T-helper 9 cell (primary cell): ENCODE measurements at places on chromosomes 2 and 18.

- DNase-seq = no peak
Measured at GRCh38 chr2:221716426-221717303, 144.6 kb upstream of the EPHA4 start.

GRCh38 chr2:120737340-120738101 lies 1.9 kb downstream of the GLI2 start:
- no peak for DNase-seq

GRCh38 chr2:222180619-222181018 lies 118.2 kb downstream of the PAX3 start:
- DNase-seq = no peak

DNA sequence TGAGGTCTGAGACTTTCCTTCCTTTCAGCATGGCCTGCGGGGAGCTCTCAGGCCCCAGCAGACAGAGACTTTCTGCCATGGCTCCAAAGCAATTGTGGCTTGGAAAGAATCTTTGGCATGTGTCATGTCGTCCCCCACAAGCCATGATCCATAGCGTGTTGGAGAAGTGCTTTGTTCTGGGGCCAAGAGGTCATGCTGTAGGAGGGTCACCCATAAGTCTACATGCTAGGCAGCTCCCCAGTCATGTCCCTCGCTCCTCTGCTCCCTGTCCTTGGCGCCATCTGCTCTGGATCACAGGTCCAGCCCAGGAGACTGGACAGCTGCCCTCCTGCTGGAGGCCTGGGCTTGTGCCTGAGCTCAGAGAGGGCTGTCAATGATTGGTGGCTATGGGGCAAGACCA lies 78.8 kb upstream of the LCLAT1 start:
- DNase-seq = no peak

GRCh38 chr2:126863336-126864015 lies 35.2 kb upstream of the TEX51 start:
- DNase-seq = no peak

DNA sequence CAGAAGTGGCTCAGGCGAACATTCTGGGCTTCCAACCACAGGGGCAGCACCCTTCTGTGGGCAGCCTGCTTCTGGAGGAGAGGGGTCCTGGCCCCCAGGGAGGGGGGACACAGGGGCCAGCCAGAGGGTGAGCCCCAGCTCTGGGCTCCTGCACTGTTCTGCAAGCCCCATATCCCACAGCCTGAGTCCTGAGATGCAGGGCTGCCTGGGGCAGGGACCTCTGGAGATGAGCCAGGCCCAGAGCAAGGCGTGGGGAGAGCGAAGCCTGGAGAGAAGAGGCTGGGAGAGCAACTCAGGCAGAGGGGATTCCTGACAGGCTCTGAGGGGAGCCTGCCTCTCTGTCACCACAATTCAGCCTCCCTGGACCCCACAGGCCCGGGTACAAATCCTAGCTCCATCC lies 13.5 kb upstream of the PRSS56 start:
- no peak for DNase-seq

- no peak for DNase-seq
Measured at GRCh38 chr2:10414591-10414990, 33.5 kb downstream of the ODC1 start.

- DNase-seq = peak; percentile 29
Measured at GRCh38 chr2:101012706-101013181, 10.7 kb downstream of the RPL31 start.

DNA sequence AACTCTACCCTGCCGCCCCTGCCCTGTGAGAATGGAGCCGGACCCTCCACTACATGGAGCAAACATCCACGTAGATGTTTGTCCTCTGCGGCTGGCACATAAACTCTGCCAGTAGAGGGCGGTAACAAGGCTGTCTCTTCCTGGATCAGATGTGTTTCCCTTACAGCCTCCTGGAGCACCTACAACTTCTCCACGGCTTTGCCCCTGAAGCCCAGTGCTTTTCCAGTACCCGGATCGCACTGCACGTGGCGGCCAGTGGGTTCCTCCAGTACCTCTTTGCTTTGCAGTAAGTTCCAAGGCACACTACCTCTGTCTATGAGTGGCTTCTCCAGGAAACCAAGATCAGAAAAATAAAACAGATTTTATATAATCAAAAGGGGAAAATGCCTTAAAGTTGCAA lies 651.3 kb downstream of the DCDC2C start:
- no peak for DNase-seq

- no peak for DNase-seq
Measured at GRCh38 chr2:42117923-42118753, 51.0 kb upstream of the EML4 start.

- no peak for DNase-seq
Measured at GRCh38 chr2:222703886-222704285, 32.4 kb downstream of the MOGAT1 start.

- no peak for DNase-seq
Measured at GRCh38 chr18:60311676-60312360, 60.8 kb downstream of the MC4R start.

DNA sequence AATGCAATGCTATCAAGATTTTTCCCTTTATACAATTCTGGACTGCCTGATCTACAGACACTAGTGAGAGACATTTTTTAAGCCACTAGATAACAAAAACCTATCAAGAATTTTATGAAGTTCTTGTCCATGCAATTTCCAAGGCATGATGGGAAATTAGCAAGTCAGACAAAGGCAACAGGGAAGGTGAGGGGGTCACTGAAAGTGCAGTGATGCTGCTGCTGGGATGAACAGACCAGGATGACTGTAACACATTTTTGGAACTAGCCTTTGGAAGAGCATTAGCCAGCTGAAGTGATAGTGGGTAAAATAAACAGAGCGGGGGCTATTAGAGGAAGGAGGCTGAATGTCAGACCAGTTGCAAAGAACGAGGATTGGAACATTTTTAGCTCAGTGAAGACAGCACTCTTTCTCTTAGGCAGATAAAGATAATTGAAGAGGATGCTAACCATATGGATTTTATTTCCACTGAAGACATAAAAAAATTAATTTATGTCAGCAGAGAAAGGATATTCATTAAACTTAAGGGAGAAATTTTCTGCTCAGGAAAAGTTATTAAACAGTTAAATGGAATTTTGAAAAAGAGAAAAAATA lies 17.9 kb downstream of the NRXN1 start:
- DNase-seq = no peak

DNA sequence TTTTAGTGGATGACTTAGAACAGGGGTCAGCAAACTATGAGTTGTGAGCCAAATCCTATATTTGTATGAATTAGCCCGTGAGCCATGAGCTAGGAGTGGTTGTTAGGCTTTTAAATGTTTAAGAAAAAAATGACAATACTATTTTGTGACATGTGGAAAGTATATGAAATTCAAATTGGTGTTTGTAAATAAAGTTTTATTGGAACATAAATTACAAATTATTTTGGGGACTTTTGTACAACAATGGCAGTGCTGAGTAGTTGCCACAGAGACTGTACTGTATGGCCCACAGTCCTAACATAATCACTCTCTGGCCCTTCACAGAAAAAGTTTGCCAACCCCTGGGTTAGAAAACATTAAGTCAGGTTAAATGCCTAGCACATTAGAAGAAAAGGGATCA lies 26.1 kb downstream of the ADNP2 start:
- no peak for DNase-seq

DNA sequence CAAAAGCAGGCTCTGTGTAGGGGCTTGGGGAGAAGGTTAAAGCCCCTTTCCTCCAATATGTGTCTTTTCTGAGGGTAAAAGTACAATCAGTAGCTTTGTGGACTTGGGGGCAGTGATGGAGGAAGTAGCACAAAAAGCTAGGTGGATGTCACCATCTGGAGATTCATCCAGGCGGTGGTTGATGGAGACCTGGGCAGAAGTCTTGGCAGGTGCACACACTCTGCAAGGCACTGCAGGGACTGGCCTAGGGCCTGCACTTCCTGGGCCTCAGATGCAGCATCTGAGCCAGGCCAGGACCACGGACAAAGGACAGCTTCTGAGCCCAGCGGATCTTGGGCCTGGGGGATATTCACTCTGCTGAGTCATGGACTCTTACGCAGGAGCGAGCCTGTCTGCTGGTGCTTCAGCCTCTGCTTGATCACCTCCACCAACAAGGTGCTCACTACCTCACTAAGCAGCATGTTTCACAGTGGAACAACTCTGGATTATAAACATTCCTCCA lies 391.1 kb downstream of the TNS1 start:
- DNase-seq = no peak

DNA sequence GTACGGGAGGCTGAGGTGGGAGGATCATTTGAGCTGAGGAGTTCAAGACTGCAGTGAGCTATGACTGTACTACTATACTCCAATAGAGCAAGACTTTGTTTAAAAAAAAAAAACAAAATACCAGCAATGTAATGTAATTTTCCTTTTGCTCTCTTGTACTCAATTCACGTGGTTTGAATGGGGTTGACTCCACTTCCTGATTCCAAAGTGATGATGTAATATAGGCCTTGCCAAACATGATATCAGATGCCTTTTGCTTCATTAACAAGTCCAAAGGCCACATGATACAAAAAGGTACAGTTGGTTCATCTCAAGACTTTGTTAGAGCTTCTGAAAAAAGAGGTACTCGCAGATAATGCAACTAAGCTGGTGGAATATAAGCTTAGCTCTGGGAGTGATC lies 321.8 kb downstream of the ZEB2 start:
- DNase-seq = no peak

DNA sequence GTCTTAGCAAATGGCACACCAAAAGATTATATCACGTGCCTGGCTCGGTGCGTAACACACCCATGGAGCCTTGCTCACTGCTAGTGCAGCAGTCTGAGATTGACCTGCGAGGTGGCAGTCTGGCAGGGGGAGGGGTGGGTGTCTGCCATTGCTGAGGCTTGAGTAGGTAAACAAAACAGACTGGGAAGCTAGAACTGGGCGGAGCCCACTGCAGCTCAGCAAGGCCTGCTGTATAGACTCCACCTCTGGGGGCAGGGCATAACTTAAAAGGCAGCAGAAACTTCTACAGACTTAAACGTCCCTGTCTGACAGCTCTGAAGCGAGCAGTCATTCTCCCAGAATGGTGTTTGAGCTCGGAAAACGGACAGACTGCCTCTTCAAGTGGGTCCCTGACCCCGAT lies 55.9 kb upstream of the FSHR start:
- no peak for DNase-seq

DNA sequence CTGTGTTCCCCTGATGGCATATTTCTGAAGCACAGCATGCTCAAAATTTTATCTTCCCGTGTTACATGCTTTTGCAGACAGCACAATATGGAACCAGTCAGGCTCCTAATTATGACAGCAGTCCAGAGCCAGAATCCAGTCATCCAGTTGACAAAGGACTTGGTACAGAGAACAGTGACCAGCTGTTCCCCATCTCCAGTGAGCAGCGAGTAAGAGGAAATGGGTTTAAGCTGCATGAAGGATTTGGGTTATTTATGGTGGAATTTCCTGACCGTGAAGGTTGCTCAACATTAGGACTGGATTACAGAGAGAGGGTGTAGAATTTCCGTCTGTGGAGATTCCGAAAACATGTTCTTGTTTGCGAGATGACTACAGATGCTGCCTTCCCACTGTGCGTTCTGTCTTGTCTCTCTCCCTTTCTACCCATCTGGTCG lies 24.4 kb downstream of the SGPP2 start:
- no peak for DNase-seq

GRCh38 chr18:45755934-45756333 lies 32.0 kb downstream of the SLC14A1 start:
- no peak for DNase-seq

DNA sequence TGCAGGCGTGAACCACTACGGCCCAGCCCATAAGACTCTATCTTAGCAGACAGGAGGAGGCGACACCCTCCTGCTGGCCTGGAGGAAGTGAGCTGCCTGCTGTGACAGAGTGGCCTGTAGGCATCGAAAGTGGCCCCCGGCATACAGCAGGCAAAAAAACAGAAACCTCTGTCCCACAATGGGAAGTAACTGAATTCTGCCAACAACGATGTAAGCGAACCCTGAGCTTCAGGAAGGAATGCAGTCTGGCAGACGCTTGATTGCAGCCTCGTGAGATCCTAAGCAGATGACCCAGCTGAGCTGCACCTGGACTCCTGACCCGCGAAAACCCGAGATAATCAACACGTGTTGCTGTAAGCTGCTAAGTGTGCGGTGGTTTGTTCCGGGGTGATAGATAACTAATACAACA lies 13.6 kb downstream of the MRO start:
- no peak for DNase-seq

DNA sequence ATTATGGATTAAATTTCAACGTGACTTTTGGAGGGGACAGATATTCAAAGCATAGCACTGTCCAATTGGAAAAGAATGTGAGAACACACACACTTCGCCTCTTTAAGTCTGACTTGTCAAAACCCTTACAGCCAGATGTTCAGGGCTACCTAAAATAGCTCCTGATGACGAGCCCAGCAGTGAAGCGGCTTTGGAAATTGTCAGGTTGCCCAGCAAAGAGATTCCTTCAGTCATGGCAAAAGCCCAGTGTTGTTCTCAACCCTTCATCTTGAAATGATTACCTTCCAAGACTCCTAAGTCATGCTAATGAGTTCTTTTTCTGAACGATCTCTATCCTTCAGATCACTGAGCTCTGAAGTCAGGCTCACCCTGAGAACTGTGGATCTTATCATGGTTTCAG lies 436.6 kb downstream of the LRATD1 start:
- no peak for DNase-seq

DNA sequence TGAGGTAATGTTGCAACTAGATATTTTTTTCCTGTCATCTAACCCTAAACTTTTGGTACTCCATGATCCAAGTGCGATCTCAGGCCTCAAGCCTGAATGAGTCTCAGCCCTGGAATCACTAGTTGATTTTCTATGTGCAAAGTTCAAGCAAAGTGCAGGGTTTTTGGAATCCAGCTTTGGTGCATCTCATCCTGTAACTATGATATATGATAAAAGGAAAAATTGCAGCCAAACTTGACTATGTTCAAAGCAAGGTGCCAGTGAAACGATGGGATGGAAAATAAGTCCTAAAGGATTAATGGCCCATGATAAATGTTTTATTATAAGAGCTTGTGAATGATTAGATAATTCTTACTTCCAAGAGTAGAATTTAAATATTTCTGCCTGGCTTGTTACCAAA lies 78.9 kb upstream of the NT5C1B start:
- no peak for DNase-seq

DNA sequence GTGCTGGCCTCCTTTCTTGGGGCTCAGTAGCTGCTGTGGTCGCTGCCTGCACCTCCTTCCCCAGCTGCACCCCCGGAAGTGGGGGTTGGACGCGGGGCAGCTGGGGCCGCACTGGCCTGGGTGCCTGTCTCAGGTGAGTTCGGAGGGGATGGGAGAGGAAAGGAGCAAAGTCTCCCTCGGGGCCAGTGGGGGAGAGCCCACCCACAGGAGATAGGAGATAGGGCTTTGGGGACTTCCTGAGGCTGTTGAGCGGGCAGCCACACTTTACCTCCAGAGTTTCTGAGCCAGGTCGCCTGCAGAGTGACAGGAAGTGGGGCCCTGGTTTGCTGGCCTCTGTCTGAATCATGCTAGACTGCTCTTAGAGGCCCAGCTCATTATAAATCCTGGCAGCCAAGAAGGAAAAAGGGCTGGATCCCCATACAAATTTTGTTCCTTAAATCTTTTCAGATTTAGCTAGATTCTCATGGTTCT lies 8.1 kb downstream of the MBP start:
- DNase-seq = peak; percentile 37
